Fibroblast of gingiva (primary cell): ENCODE measurements at places on chromosomes 4 and X.

DNA sequence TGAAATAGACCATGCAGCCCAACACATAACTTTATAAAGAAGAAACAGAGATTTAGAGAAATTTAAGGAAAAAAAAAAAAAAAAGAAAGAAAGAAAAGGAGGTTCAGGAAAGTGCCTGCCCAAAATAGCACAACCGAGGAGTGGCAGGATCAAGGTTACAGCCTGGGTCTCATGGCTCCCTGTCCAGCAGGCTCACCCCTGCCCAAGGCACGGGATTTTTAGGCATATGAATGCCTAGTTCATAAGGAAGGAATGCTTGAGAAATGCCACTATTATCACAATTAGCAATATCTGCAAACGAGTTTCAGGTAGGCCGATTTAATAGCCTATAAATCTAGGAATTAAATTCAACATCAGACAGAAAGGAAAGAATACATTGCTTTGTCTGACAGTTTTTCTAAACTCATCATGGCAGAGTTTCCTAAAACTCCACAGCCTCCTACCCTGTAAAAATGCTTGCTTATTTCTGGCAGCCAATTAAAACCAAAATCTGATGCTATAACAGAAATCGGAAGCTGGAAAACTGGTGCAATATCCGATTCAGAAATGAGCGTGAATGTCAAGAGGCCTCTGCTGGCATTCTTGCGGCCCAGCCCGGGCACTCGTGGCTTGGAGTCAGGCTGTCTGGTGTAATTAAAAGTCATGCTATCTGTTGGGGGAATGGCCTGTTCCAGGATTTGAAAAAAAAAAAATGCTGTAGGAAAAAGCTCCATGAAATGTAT, 63.5 kb downstream of the GEMIN8 start:
- peak; percentile 57 for DNase-seq

- no peak for DNase-seq
These were observed 389.6 kb upstream of the IGFBP7 start for GRCh38 chr4:57499786-57500185.

DNA sequence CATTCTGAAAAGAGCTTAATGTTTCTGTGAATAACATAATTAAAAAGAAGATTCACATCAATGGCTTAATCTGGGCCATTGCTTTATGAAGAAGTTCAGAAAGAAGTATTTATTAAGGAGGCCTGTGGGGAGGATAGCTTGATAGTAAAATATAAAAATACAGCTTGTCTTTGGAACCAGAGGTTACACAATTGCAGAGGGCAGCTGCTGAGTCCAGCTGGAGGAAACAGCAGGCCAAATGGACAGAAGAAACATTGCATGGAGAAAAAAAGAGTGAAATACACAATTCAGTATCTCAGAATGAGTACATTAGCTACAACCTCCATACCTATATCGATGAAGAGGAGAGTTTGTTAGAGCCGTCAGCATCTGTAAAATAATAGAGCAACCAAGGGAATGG, 148.0 kb upstream of the NPY2R start:
- DNase-seq = no peak

- DNase-seq = peak; percentile 81
These were observed 76.8 kb upstream of the DDX53 start for GRCh38 chrX:22922961-22923360.

- peak; percentile 47 for DNase-seq
These were observed 74.1 kb upstream of the MAOA start for GRCh38 chrX:43581888-43582539.

DNA sequence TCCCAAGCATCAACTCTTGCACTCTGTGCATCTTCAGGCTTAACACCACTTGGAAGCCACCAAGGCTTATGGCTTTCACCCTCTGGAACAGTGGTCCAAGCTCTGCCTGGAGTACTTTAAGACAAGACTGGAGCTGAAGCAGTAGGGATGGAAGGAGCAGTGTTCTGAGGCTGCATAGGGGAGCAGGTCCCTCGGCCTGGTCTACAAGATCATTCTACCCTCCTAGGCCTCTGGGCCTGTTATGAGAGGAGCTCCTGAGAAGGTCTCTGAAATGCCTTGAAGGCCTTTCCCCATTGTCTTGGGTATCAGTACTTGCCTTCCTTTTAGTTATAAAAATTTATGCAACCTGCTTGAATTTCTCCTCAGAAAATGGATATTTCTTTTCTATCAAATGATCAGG, 286.7 kb downstream of the CPXCR1 start:
- DNase-seq = no peak

- no peak for DNase-seq
These were observed 895 bp upstream of the OPN1LW start for GRCh38 chrX:154142950-154143745.

DNA sequence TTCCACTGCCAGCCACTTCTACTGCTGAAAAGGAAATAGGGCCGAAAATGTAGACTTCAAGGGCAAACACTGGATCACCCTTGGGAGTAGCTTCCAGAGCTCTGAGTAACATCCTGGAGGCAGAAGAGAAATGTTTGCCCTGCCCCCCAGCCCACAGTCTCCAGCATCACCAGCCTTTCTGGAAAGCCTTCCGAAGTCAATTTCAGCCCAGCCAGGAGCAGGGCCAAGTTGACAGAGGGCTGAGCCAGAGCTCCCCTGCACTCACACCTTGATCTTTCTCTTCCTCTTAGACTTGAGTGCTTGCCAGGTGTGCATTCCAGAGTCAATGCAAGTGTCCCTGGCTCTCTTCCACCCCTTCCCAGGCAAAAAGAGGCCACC, 35.2 kb downstream of the SLC25A5 start:
- peak; percentile 88 for DNase-seq

DNA sequence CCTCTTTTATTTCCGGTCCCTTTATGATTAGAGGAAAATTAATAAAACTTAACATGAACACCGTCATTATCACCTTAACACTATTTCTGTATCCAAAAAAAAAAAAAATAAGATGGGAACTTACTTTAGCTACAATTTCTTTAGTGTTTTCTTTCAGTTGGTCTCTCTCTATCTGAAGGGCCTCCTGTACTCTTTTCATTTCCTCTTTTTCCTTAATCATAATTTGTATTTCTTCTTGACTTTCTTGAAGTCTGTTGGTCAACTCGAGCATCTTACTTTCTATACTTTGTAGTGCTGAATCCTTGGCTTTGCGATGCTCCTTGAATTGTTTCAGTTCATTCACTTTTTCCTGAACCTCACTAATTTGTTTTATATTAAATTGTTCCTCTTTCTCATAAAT, 45.3 kb upstream of the BDH2 start:
- DNase-seq = no peak

DNA sequence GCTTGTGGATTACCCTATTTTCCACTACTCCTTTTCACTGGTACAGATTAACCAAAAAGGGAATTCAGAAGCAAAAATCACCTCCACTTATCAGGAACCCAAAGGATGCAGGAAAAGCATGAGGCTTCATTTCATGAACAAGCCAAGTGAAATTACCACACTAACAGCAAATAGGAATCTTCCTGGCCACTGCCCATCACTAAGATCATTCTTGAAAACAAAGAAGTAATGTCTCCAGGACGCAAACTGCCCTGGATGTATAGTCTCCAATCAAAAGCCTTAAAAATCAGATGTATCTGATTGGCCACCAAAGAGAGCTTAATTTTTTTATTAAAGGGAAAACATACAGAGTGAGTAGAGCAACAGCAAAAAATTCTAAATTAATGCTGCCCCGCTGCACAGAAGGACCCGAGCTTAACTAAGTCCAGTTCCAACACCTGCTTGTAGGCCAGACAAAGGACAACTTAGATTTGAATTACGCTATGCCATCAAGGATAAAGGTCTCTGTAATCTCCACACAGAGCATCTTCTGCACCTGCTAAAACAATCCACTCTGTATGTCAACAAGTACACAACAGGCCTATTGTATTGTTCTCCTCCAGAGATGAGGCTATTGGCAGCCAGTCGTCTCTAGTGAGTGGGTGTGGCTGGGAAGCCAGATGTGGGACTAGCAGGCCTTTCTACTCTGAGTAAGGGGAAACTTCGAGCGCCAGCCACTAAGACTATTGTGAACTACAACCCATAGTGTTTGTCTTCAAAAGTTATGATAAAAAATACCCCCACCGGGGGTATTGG, 12.4 kb downstream of the ZDHHC9 start:
- no peak for DNase-seq

DNA sequence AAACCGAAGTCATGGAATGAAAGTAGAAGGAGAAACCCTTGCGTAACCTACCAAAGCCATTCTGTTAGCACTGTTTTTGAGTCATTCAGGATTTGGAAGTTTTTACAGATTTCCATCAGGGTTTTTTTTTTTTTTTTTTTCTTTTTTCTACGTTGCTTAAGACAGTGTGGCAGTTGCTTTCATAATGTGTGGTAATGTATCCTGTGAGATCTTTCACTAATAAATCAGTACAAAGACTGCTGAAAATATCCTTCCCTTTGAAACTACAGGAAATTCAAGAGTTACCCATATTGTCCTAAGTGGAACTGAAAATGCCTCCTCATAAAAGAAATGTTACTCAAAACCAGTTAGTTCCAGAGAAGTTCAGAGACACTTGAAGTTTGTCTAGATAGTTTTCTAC, 137.8 kb downstream of the RAPGEF2 start:
- DNase-seq = peak; percentile 57

- no peak for DNase-seq
These were observed 426.1 kb downstream of the MID1IP1 start for GRCh38 chrX:39227371-39227770.

DNA sequence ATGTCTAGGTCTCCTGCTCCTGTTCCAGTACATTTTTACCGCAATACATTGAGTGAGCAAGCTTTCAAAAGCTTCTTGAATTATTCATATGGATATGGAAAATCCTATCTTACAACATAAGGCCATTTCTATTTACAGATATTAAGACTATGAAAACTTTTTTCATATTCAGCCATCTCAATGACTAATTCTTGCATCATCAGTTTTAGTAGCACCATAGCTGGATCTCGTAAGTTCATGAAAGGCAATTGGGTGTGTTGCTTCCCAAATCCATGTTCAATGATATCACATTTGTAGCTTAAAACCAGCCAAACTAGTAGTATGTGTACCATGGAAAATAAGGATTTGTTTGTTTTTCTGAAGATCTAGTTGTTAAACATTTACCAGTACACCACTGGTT, 118.3 kb upstream of the GABRA2 start:
- DNase-seq = no peak

DNA sequence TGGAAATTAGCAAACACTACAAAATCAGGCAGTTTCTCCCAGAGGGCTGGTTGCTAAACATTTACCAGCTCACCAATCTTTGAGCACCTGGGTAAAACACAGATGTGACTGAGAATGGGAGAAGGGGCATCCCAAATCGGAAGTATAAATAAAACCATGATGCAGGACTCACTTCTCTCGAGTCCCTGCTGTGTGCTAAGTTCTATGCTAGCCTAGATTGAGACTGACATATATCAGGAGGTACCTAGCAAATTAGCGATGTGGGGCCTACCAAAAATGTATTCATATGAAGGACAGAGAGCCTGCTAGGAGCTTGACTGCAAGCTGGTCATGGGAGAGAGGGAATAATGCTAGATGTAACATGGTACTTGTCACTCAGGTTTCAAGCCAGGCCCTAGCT, 171.9 kb upstream of the PGRMC2 start:
- no peak for DNase-seq

GRCh38 chr4:144356941-144357381, 216.4 kb upstream of the GYPA start:
- no peak for DNase-seq

DNA sequence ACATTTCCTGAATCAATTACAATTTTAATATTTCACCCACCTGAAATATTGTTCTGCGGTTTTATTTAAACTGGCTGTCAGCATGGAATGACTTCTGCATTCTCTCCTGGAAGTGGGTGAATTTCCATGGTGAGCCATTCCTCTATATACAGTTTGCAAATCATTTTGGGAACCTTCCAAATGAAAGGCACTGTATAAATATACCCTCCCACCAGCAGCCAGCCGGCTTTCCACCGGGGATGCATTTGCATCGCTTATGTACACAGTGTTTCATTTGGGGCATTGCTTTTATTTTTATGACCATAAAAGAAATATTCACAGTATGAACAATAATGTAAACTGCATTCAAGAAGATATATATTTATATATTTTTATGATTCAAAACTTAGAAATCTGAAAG, 4.7 kb upstream of the IL1RAPL1 start:
- DNase-seq = no peak

GRCh38 chr4:2785613-2786012, 7.3 kb upstream of the SH3BP2 start:
- no peak for DNase-seq

- no peak for DNase-seq
These were observed 273.4 kb downstream of the HS3ST1 start for GRCh38 chr4:11155208-11155867.

GRCh38 chr4:168483811-168484210, 3.5 kb upstream of the DDX60L start:
- no peak for DNase-seq

GRCh38 chr4:157012296-157012695, 40.7 kb upstream of the PDGFC start:
- DNase-seq = no peak

DNA sequence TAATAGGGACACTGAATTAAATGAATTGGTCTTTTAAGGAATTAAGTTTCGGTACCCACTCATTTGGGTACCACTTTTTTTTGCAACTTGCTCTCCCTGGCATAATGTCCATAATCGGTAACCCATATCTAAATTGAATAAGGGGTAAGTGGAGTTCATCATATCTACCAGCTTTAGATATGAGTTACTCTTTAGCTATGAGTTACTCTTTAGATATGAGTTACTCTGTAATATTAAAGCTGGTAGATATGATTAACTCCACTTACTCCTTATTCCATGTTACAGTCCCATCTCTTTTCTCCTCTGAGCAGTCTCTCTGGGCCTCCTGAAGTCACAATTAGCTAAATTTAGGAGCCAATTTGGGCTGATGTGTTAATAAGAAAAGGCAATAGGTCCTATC, 85.7 kb downstream of the TEX13C start:
- no peak for DNase-seq

DNA sequence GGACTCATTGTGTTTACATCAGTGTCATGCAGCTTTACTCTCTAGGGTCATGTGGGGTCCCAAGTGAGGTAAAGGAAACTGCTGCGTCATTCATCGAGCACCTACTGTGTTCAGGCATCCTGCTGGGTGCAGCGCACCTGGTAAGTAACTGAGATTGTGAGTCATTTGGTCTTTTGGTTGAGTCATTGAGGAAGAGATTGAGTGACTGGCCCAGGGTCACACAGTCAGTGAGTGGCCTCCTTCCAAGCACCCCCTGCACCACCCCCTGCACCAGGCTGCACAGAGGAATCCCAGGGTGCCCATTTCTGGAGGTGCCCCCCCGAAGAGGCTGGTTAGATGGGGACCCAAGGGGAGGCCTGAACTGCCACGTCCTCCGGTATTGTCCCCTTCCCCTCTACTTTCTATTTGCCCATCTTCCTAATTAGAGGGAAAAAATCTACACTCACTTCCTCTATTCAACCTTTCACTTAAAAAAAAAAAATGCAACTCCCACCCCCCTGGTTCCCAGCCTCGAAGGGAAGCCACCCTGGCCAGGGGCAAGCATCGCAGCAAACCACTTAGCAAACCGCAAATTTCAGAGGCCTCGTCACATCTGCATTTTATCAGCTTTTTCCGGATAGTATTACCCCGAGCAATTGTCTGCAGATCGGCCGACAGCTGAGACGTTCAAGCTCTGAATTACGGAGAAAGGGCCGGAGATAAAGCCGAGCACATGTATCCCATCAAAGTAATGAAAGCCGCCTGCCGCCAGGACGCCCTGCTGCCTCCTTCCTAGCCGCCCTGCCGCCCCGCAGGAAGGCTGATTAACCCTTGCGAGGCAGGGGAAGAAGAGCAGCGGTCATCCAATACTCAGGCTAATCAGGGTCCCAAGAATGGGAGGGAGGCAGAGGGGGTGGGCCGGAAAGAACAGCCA, 96.3 kb upstream of the MSX1 start:
- peak; percentile 76 for DNase-seq

- peak; percentile 65 for DNase-seq
These were observed 125.4 kb downstream of the ZNF330 start for GRCh38 chr4:141346144-141346543.

- DNase-seq = no peak
These were observed 52.3 kb upstream of the PDLIM3 start for GRCh38 chr4:185587427-185588161.
